ENCODE measurements at places on chromosomes 7 and 10. TPM values are rescaled to one million over a fixed set of nuclear protein-coding genes. Genes with fewer than 3 reads are reported as not detected.

TMEM213 gene
- not detected for total RNA-seq

IFIT1B gene
- total RNA-seq: not detected

HOXA13 gene
- not detected for total RNA-seq

SAMD9 gene
- total RNA-seq: 11.1 TPM

ADRB1 gene
- 12.4 TPM for total RNA-seq

CRCP gene
- 39.5 TPM for total RNA-seq

NODAL gene
- total RNA-seq: not detected

SP8 gene
- total RNA-seq: not detected

EPHB6 gene
- total RNA-seq: 2.0 TPM

APBB1IP gene
- not detected for total RNA-seq

MACC1 gene
- total RNA-seq: not detected
